ENCODE measurements at places on chromosomes 1 and 21.

- no peak for DNase-seq
Observed at GRCh38 chr21:44761011-44761729, 40.5 kb downstream of the UBE2G2 start.

- no peak for DNase-seq
Observed at GRCh38 chr21:33954395-33954794, 38.8 kb upstream of the ATP5PO start.

DNA sequence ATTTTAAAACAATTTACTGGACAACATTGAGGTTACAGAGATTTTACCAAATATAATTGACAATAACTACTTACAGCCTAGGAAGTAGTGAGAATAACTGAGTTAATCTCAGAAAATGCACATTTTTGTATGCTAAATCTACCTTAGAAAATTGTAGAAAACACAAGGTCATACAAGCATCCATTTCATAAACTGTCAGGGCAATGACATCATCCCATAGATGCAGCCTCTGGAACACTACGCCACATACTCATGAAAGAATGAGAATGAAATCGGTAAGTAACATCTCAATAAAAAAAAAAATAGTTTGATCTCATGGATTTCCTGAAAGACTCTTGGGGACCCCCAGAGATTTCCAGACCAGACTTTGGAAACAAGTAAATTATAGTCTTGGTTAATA is 28.9 kb upstream of the BARHL2 start:
- no peak for DNase-seq

DNA sequence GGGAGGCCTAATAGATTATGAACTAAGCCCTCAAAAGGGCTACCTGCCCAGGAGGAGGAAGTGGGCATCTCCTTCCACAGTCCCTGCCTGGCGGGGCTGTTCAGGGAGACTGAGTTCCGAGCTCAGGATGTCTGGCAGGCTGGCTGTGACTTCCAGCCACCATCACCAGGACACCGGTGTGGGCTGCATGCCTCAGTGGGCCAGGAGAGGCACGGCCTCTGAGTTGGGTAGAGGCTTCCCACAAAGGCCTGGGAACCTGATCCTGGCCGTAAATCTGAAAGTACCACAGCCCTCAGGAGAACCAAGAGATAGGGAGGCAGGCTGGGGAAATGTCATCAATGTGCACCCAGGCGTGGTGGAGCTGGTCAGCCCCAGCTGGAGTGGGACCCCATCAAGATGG is 29.1 kb downstream of the NTPCR start:
- no peak for DNase-seq

DNA sequence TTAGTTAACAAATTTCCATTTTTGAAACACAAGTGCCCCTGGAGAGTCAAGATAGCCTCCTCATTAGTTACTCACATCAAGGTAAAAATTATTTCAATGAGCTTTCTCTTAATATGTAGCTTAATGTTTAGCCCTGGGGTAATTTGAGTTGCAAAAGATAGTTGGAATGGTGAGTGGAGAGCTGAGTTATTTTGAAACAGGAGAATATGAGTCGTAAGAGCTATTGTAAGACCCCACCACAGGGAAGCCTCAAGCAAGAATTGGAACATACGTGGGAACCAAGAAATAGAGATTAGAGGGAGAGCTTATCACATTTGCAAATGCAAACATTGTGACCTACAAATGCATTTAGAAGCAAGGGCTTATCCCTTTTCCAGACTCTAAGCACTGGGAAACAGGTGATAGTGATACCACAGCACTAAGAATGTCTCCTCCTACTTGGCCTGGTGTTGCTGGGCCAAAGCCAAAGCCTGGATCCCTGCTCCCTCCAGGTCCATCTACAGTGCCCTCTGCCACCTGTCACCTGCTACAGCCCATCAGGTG is 635.1 kb downstream of the PTPRC start:
- no peak for DNase-seq

DNA sequence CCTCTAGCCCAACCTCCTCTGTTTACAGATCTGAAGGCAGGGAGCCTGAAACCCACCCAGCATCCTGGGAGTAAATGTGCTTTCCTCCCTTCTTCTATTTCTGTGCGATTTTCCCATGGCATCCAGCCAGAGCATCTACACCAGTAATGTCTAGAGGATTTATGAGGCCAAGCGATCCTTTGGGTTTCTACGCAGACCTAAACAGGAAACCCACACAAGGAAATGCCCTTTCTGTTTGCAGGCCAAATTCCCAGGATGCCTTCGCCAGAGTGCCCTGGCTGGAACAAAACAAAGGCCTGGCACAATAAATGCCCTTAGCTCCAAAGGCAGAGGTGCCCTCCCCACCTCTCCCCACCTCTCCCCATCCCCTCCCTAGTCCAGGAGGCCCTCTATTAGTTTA is 110.5 kb upstream of the CDC42BPA start:
- no peak for DNase-seq

DNA sequence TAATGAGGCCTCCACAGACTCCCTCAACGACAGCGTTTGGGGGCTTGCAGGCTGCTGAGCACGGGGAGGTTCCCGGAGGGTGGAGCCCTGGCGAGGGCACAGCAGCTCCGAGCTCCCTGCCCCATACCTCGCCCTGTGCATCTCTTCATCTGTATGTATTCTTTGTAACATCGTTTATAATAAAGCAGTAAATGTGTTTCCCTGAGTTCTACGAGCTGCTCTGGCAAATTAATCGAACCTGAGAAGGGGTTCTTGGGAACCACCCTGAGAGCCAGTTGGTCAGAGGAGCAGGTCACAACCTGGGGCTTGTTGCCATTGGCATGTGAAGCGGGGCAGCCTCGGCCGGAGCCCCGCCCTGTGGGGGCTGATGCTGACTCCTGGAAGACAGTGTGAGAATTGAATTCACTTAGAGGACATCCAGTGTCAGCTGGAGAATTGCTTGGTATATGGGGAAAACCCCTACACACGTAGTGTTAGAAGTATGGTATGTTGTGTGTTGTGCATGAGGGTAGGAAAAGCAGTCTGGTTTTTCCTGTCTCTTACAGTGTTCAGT is 11.5 kb downstream of the SLC37A1 start:
- no peak for DNase-seq

GRCh38 chr1:228022571-228023293 is 15.9 kb downstream of the WNT3A start:
- DNase-seq: no peak

- DNase-seq: no peak
Observed at GRCh38 chr1:33428661-33429060, 2.2 kb downstream of the PHC2 start.

GRCh38 chr1:245232931-245233330 is 78.1 kb downstream of the KIF26B start:
- no peak for DNase-seq

GRCh38 chr1:150981805-150982712 is at the start of gene ANXA9:
Gene ANXA9, plus strand, starts transcription at chr1:150982292. Its CDS starts 814 bp downstream, at chr1:150983106.
- no peak for DNase-seq

DNA sequence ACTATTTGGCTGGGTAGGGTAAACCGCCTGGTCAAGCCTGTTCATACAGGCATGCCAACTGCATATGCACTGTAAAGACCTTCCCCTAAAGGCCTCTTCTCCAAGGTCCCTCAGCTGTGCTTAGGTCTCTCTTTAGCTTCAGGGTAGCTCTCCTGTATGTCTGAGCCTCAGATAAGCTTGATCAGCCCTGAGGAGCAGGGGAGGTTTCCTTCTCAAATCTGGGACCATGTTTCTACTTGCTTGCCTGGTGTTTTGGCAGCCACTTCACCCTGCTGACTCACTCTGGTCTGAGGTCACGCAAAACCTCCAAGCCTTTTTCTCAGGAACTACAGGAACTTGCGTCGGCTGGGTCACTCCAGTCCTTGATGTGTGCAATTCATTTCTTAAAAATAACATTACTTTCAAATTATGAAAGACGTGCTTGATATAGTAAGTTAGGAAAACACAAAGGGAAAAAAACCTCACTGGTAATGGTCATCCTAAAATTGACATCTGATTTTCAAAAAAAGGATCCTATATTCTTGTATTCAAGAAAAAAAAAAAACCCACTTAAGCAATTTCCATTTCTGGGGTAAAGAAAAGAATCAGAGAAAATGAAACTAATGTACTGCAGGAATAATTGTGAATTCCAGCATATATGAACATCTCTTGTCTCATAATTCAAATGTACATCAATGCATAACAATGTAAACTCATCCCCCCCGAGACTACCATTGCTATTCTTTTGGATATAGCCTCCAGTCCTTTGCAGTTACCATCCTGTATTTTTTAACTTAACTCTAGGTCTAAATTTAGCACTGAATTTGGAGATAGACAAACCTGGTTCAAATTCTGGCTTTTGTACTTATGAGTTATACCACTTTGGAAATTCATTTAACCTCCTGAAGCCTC is 24.8 kb upstream of the RNF19B start:
- DNase-seq: peak; percentile 22

GRCh38 chr21:44089001-44089911 is 17.9 kb upstream of the PWP2 start:
- peak; percentile 33 for DNase-seq

DNA sequence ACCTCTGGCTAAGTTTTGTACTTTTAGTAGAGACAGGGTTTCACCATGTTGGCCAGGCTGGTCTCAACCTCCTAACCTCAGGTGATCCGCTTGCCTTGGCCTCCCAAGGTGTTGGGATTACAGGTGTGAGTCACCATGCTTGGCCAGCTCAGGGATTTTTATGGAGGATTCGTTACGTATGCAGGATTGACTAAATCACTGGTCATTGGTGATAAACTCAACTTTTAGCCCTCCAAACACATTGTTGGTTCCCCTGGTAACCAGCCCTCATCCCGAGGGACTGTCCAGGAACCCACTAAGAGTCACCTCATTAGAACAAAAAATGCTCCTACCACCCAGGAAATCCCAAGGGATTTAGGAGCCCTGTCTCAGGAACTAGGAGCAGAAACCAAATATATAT is 40.4 kb downstream of the ST3GAL3 start:
- no peak for DNase-seq

DNA sequence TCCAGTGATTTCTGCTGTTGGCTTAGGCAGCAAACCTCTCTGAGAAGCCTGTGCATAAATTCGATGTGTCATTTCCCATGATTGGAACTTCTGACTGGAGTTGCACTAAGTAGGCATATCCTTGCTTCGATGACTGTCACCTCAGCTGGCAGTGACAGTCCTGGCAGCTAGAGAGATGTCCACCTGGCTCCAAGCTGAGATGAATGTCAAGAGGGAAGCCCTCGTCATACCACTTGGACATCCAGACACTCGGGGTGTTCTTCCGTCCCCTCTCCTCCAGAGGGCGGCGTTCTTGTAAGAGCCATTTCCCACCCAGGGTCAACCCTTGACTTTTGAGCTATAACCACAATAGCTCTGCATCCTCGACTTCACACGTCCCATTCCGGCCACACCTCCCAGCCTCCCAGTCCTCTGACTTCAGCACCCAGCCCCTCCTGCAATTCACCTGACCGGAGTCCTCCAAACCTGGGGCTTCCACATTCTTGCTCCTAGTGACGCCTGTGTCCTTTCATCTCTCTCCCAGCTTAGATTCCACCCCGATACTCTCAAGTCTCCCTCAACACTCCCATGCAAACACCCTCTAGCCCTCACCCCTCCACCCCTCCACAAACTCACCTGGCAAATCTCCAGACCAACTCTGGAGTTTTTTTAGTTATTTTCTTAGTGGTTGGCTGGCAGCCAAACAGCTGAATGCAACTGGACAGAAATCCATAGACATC is 17.3 kb downstream of the CA6 start:
- DNase-seq: peak; percentile 42

GRCh38 chr1:16006552-16007485 is 2.8 kb downstream of the SRARP start:
- no peak for DNase-seq

DNA sequence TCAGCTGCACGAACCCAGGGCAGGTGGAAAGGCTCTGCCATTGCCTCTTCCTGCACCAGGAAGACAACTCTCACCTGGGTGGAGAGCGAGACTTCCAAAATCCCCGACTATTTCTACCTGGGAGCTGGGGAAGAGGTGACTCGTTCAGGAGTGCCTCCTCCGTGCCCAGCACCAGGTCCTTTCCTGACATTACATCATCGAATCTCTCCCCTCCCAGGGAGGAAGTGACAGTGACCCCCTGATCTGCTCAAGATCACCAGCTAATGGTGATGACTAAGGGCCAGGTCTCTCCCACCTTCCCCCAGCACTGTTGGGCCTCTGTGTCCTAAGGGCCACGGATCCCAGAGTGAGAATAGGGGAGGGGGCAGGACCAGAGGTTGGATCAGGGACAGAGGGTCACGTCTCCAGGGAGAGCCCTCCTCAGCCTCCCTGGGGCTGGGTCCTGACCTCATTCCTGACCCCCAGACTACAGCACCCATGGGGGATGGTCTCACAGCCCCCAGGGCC is 6.8 kb downstream of the MEGF6 start:
- DNase-seq: no peak

DNA sequence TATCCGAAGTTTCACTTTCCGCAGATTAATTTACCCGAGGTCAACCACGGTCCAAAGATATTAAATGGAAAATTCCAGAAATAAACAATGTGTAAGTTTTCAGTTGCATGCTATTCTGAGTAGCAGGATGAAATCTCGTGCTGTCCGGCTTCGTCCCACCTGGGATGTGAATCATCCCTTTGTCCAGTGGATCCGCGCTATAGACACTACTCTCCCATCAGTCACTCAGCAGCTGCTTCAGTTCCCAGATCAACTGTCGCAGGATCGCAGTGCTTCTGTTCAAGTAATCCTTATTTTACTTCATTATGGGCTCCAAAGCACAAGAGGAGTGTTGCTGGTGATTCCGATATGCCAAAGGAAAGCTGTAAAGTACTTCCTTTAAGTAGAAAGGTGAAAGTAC is 8.3 kb upstream of the LRP8 start:
- DNase-seq: no peak

- no peak for DNase-seq
Observed at GRCh38 chr1:209657140-209657879, 5.1 kb upstream of the LAMB3 start.

GRCh38 chr21:27569831-27570230 is 602.9 kb upstream of the ADAMTS5 start:
- no peak for DNase-seq

DNA sequence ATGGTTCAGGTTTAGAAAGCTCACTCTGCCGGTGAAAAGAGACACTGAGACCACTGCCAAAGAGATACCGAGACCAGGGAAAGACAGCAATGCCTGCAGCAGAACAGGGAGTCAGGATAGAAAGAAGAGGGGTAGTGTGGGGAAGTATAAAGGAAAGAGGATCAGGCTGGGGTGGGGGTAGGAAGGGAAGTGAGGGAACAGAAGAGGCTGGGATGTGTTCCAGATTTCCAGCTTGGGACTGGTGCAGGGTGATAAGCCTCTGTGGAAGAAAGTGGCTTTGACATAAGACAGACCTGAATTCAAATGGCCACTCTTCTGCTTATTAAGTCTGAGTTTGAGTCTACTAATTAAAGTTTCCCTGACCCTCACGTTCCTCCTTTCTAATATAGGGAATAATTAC is 105.9 kb downstream of the PIK3R3 start:
- no peak for DNase-seq

All from activated CD4-positive, alpha-beta T cell treated with anti-CD3 and anti-CD28 coated beads for 4 hours (primary cell).